Prostate gland (tissue), 2 donors: ENCODE measurements at places on chromosomes 1 and 21. TPM values are rescaled to one million over a fixed set of nuclear protein-coding genes. Genes with fewer than 3 reads are reported as not detected.

DNA sequence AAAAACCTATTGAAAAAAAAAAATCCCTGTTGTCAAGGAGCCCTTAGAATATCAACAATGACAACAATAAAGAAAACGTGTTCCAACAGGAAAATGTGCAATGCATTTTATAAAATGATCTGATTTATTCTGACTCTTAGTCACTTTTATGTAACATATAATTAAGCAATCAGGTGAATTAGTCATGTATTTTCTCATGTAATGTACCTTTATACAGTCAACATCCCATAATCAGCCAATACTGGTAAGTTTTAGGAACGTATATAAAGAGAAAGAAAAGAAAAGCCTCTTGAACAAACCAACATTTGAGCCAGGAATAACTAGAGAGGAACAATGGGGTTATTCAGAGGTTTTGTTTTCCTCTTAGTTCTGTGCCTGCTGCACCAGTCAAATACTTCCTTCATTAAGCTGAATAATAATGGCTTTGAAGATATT is at the start of gene CLCA4:
Gene CLCA4 (plus strand): TSS at position 292 of the 435 bp plus-strand sequence. CDS start 42 bp downstream, at position 334.
- no peak for DNase-seq

GRCh38 chr1:228898582-228898992 is 163.3 kb downstream of the RHOU start:
- no peak for DNase-seq

- no peak for DNase-seq
Observed at GRCh38 chr1:47347735-47348134, 14.1 kb downstream of the CMPK1 start.

The THEM4 gene
- total RNA-seq = 21.2 TPM

DNA sequence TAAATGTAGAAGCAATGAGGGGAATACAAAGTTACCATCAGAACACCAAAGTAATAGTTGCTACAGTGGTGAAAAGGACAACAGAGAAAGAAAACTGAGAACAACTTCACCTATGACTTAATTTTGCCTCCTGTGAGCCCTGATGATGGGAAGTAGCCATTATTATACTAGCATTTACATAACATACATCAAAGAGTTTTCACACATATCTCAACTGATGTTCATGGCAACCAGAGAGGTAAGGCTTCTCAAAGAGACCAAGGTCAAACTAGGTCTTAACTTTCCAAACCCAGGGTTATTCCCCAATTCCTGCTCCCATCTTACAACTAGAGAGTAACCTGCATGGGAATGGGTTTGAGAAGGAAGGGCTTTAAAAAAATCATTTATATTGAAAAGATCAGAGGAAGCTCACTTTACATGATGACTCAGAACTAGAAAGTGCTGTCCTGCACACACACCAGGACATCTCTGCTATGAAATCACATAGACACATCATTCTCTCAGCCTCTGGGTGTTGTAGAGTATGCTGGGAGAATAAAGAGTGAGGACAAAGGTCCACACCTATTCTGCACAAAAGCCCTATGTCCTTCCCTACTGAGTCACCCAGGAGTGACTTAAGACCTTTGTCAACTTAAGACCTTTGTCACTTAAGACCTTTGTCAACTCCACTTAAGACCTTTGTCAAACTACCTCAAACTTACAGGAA is 179.7 kb downstream of the TNFSF18 start:
- no peak for DNase-seq

GRCh38 chr1:180534214-180534613 is 24.6 kb upstream of the OVAAL start:
- DNase-seq = no peak

DNA sequence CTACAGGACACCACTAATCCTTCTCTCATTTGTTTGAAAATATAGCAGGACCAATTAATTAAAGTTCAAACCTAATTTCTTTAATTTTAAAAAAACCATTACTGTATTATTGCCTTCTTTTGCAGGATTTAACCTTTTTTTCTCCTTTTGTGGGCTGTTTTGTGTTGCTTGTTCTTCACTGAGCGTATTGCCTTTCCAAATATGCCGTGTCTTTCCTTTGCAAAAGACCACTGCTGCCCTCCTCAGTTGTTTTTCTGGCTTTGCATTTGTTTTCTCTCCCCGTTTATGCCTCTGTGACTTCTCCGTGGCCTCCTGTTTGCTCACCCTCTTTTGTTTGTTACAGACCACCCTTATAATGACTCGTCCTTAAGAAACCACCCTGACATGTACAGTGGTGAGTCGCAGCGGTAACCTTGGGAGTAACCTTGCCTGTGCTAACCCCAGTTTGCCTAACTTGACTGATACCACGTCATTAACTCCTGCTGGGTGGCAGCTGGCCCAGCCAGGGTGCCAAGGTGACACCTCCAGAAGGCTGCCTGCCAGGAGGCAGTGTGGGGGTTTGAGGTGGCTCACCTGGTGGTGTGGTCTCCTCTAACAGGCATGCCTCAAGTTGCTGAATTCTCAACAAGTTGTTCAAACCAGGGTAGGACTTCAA is 81.1 kb upstream of the CNTN2 start:
- no peak for DNase-seq

GRCh38 chr21:41955516-41955915 is 1.7 kb upstream of the C2CD2 start:
- no peak for DNase-seq

GRCh38 chr1:1150100-1150499 is 23.6 kb upstream of the TTLL10 start:
- no peak for DNase-seq

- DNase-seq = no peak
Observed at GRCh38 chr1:97837161-97837560, 83.7 kb downstream of the DPYD start.

GRCh38 chr1:30809514-30810263 is 52.1 kb upstream of the LAPTM5 start:
- no peak for DNase-seq

- DNase-seq = no peak
Observed at GRCh38 chr1:220757441-220757840, 9.3 kb downstream of the MTARC2 start.

- no peak for DNase-seq
Observed at GRCh38 chr1:9605946-9606455, 17.3 kb downstream of the TMEM201 start.

DNA sequence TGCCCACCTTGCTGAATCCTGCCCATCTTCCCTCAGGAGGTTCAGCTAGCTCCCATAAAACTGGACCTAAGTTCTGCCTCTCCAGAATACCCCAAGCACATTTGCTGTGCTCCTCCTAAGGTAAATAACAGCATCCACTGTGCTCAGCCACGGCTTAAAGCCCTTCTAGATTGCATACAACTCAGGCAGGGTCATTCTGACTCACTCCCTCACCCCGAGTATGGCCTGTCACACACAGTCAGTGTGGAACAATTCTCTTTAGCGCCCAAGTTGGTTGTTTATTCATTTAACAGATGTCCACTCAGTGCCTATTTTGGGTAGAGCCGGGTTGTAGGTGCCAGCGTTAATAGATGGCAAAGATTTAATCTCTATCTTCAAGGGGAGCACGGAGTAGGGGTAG is 147.5 kb upstream of the EDN2 start:
- no peak for DNase-seq

The CELSR2 gene
- total RNA-seq = 18.8 TPM

The PPIAL4G gene
- total RNA-seq = not detected

GRCh38 chr1:43309405-43310025 is 8.7 kb downstream of the TIE1 start:
- DNase-seq = no peak

- DNase-seq = no peak
Observed at GRCh38 chr1:211591980-211592493, 13.1 kb upstream of the SLC30A1 start.

DNA sequence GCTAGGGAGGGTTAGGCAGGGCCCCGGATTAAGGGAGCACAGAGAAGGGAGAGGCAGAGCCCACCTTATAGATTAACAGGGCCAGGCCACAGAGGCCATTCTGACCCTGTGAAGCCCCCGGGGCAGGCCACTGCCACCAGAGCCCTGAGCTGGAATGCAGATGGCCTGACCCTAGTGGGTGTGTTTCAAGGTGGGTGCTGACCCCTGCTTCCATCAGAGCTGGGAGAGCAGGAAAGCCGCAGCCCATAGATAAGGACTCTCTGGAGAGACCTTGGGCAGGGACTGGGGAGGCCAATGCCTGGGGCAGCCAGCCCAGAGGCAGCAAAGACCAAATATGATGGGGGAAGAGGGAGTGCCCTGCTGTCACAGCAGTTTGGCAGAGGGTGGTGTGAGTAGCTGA is 35.9 kb downstream of the NCMAP start:
- DNase-seq = no peak
